ENCODE measurements at places on chromosomes 11 and 22. TPM values are rescaled to one million over a fixed set of nuclear protein-coding genes. Genes with fewer than 3 reads are reported as not detected.

Gene GLB1L3
- 0.22 TPM for total RNA-seq

Gene SLCO2B1
- 2.6 TPM for total RNA-seq

Gene APOA5
- not detected for total RNA-seq

GRCh38 chr22:47207846-47208554, 445.6 kb downstream of the TBC1D22A start:
- no peak overlapping the region for H3K27ac ChIP-seq
- H3K27me3 ChIP-seq = no peaks in the 10 kb centered on the region

DNA sequence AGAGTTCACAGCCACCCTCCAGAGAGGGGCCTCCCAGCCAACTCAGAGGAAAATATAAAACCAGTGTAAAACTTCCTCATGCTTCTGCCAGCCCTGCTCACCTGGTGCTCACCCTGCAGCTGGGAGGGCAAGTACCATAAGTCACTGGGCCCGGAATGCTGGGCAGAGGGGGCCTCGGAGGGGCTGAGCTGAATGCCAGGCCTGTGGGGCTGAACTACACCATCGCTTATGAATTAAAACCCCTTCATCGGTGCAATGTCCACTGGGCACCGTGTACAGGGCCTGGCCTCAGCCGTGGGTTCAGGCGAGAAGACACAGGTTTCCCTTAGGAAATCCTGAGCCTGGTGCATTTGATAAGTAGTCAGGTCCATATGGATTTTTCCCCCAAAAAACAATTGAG, 828.6 kb downstream of the TBC1D22A start:
- no peak overlapping the region for H3K4me3 ChIP-seq
- DNase-seq = no peak
- no peaks in the 10 kb centered on the region for H3K36me3 ChIP-seq

DNA sequence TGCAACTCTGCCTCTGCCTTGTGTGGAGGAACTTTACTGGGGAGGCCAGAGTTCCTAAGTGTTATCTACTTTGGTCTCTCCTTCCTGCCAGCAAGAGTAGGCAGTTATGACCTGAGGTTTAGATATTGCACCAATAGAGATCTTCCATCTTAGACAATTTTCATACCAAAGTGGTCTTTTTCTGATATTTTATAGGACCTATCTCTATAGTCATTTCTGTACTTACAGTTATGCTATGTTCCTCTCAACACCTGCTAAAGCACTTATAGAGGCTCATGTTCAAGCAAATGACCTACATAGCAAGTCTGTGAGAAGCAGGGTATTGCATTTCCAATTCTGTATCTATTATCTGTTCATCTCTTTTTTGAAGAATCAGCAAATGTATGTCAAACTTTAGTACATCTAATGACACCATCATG, 80.8 kb downstream of the HORMAD2 start:
- no peaks in the 10 kb centered on the region for H3K36me3 ChIP-seq
- H3K27me3 ChIP-seq = no peaks in the 10 kb centered on the region
- no peak for DNase-seq
- no peak overlapping the region for H3K27ac ChIP-seq

DNA sequence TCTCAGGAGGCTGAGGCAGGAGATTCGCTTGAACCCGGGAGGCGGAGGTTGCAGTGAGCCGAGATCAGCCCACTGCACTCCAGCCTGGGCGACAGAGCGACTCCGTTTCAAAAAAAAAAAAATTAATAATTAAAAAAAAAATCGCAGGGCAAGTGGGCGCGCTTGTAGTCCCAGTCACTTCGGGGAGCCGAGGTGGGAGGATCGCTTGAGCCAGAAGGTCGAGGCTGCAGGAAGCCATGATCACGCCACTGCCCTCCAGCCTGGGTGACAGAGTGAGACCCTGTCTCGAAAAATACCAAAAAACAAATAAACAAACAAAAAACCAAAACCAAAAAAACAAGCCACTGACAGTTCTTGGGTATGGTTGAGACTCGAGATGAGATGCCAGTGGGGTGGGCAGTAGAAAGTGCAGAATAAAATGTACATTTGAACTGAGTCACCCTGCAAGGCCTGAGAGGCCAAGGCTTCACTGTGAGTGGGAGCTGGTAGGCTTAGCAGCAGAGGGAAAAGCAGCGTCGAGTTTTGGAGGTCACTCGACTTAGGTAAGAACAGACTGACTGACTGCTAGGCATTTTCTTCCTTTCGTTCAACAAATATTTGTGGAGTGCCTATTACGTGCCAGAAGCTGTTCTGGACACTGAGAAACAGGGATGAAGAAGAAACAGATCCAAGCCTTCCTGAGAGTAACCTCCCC, 635 bp upstream of the LDHA start:
- no peaks in the 10 kb centered on the region for H3K27me3 ChIP-seq
- H3K36me3 ChIP-seq = peaks cover 14% of the 10 kb centered on the region
- peaks cover 10% of the 10 kb centered on the region for H3K4me1 ChIP-seq
- peak overlapping the region; percentile 79 for H3K27ac ChIP-seq
- peak overlapping the region; percentile 99 for H3K4me3 ChIP-seq

DNA sequence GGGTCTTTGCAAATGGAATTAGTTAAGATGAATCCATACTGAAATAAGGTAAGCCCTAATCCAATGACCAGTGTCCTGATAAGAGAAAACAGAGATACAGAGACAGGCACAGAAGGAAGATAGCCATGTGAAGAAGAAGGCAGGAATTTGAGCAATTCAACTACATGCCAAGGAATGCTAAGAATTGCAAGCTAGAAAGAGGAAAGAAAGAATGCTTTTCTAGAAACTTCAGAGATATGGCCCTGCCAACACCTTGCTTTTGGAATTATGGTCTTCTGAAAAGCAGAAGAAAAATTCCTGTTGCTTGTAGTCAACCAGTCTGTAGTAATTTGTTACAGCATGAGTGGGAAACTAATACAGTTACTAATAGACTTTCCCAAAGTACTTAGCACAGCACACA, 111.3 kb downstream of the SLC17A6 start:
- H3K4me1 ChIP-seq = peaks cover 2% of the 10 kb centered on the region
- H3K36me3 ChIP-seq = no peaks in the 10 kb centered on the region
- H3K27ac ChIP-seq = no peak overlapping the region
- H3K27me3 ChIP-seq = no peaks in the 10 kb centered on the region

All from astrocyte (in vitro differentiated cells and primary cell).